ENCODE measurements at places on chromosomes 11 and 22. TPM values are rescaled to one million over a fixed set of nuclear protein-coding genes. Genes with fewer than 3 reads are reported as not detected.
A peak's percentile ranks its signal among the peaks of the same experiment; 100 is the strongest.

The RIC3 gene
- total RNA-seq, result not detected

The FADD gene
- 23.2 TPM for total RNA-seq

The TPCN2 gene
- 12.6 TPM for total RNA-seq

The RTL10 gene
- total RNA-seq, result 15.6 TPM

The TMEM134 gene
- 50.9 TPM for total RNA-seq

The PHOX2A gene
- total RNA-seq, result not detected

The INPPL1 gene
- total RNA-seq, result 226 TPM

The C11orf97 gene
- total RNA-seq, result not detected

- peaks cover 19% of the 10 kb centered on the region for H3K27me3 ChIP-seq
- DNase-seq, result no peak
- no peaks in the 10 kb centered on the region for H3K36me3 ChIP-seq
- H3K4me1 ChIP-seq, result peaks cover 9% of the 10 kb centered on the region
- no peak overlapping the region for H3K4me3 ChIP-seq
- H3K27ac ChIP-seq, result no peak overlapping the region
Measured at GRCh38 chr11:75200051-75200450, 40.5 kb upstream of the TPBGL start.

GRCh38 chr11:111512296-111513239, at the start of gene BTG4:
Gene BTG4 (minus strand): TSS chr11:111512386. CDS start chr11:111498776, 13,610 bp downstream.
- DNase-seq, result no peak
- H3K36me3 ChIP-seq, result peaks cover 5% of the 10 kb centered on the region

GRCh38 chr11:64652586-64653387, 61.8 kb downstream of the SLC22A12 start:
- H3K27ac ChIP-seq, result no peak overlapping the region
- no peak overlapping the region for H3K4me3 ChIP-seq
- no peaks in the 10 kb centered on the region for H3K4me1 ChIP-seq
- H3K27me3 ChIP-seq, result peaks cover 9% of the 10 kb centered on the region

DNA sequence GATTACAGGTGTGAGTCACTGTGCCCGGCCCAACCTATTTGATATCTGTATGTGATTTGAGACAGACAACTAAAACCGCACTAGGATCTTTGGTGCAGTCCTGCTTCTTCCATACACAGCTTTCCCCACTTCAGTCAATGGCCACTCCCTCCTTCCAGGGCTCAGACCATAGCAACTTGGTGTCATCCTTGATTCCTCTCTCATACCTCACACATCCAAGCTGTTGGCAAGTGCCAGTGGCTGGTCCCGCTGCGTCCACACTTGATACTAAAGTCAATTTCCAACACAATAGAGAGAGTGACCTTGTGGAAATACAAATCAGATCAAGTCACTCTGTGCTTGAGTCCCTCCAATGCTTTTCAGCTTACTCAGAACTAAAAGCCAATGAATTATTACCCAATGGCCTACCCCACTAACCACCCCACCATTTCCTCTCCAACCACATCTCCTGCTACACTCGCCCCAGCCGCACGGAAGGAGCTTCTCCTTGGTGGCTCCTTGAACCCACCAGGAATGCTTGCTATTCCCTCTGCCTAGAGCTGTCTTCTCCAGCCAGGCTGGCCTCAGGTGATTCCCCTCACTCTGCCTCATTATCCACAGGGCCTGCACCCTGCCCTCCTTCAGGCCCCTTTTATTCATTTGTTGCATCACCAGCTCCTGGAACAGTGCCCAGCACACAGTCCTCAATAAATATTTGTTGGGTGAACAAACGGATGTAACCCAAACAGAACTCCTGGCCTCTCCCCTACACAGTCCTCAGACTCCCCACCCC, 12.9 kb downstream of the ABTB2 start:
- H3K4me1 ChIP-seq, result peaks cover 70% of the 10 kb centered on the region
- peaks cover 2% of the 10 kb centered on the region for H3K27me3 ChIP-seq
- H3K4me3 ChIP-seq, result no peak overlapping the region
- no peaks in the 10 kb centered on the region for H3K36me3 ChIP-seq
- H3K27ac ChIP-seq, result peak overlapping the region; percentile 67

DNA sequence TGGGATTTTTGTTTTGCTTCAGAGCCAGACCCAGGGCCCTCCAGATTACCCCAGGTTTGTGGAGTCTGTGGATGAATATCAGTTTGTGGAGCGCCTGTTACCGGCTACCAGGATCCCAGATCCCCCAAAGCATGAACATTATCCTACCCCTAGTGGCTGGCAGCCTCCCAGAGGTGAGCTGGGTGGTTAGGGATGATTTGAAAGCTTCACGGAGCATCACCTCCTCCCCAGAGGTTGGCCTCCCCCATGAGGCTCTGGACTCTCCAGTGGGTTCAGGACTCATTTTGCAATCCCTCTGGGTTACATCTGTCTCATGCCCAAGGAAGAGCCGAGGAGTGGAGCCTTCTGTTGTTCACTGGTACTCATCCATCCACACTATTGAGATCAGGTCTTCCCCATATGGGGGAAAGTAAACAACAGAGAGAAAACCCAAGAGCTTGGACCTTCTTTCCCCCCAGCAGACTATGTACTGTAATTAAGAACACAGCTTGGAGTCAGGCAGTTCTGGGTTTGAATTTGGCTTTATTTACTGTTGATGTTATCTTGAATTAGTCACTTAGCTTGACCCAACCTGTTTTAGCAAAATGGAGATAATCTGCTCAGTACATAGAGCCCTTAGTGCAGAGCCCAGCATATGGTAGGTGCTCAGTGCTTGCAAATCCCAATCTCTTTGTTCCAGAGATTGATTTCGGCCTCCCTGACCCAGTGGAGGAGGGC, 2.5 kb downstream of the MRPL49 start:
- peaks cover 8% of the 10 kb centered on the region for H3K36me3 ChIP-seq
- H3K27me3 ChIP-seq, result no peaks in the 10 kb centered on the region
- H3K4me1 ChIP-seq, result peaks cover 34% of the 10 kb centered on the region
- DNase-seq, result peak; percentile 19
- H3K27ac ChIP-seq, result no peak overlapping the region

- peaks cover 12% of the 10 kb centered on the region for H3K4me1 ChIP-seq
- H3K36me3 ChIP-seq, result no peaks in the 10 kb centered on the region
- no peak for DNase-seq
- H3K27ac ChIP-seq, result no peak overlapping the region
Measured at GRCh38 chr11:19506816-19507486, 205.7 kb upstream of the NAV2 start.

DNA sequence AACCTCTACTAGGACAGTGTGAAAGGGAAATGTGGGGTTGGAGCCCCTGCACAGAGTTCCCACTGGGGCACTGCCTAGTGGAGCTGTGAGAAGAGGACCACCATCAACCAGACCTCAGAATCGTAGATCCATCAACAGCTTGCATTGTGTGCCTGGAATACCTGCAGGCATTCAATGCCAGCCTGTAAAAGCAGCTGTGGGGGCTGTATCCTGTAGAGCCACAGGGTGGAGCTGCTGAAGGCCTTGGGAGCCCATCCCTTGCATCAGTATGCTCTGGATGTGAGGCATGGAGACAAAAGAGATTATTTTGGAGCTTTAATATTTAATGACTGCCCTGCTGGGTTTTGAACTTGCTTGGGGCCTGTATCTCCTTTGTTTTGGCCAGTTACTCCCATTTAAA, 46.3 kb downstream of the PGR start:
- no peak overlapping the region for H3K27ac ChIP-seq
- no peak for DNase-seq
- H3K4me1 ChIP-seq, result no peaks in the 10 kb centered on the region
- H3K36me3 ChIP-seq, result no peaks in the 10 kb centered on the region

- no peak for DNase-seq
- no peak overlapping the region for H3K27ac ChIP-seq
- H3K36me3 ChIP-seq, result peaks cover 2% of the 10 kb centered on the region
- H3K27me3 ChIP-seq, result no peaks in the 10 kb centered on the region
Measured at GRCh38 chr11:133930053-133930766, 26.6 kb downstream of the IGSF9B start.

DNA sequence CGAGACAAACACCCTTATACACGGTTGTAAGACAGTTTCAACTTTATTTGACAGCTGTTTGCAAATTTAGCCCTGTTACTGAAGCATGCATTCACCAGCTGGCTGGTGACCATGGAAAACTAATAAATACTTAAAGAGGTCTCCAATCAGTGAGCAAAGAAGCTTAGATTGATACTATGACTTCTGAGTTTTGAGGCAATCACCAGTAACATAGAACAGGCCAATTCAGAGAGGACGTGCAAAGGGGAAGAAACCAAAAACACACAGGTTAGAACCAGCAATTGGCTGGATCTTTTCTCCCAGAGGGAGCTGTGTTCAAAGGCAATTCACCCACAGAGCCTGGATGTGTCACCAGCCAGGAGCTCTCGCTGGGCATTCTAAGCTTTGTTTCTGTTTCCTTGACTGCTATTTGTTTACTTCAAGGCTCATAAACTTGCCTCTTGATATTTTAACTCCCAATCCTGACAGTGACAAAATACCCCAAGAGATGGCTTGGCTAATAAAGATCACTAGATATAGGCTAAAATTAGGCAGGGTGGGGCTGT, 113.6 kb upstream of the MTMR2 start:
- H3K4me3 ChIP-seq, result no peak overlapping the region
- no peaks in the 10 kb centered on the region for H3K27me3 ChIP-seq
- no peak for DNase-seq
- peaks cover 6% of the 10 kb centered on the region for H3K36me3 ChIP-seq
- peaks cover 38% of the 10 kb centered on the region for H3K4me1 ChIP-seq
- H3K27ac ChIP-seq, result peak overlapping the region; percentile 22

- H3K27ac ChIP-seq, result no peak overlapping the region
- no peak for DNase-seq
- H3K27me3 ChIP-seq, result no peaks in the 10 kb centered on the region
- H3K4me3 ChIP-seq, result no peak overlapping the region
- H3K4me1 ChIP-seq, result peaks cover 12% of the 10 kb centered on the region
Measured at GRCh38 chr11:126838779-126839178, 161.8 kb downstream of the KIRREL3 start.

DNA sequence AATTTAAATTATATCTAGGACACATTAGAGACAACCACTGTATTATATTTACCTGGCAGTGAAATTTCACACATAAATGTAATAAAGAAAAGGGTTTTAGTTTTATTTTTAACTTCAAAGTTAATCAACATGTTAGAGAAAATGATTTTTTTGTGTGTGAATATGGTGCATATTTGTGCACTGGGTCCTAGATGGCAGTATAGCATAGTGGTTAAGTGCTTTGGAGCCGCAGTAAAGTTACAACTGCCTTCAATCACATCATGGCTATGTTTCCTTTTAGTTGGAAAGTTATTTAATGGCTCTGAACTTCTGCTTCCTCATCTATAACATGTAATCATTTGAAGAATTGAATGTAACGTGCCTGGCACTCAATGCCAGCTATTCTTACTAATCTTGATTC, 108.9 kb upstream of the DDI1 start:
- DNase-seq, result no peak
- no peak overlapping the region for H3K27ac ChIP-seq
- peaks cover 14% of the 10 kb centered on the region for H3K4me1 ChIP-seq
- H3K36me3 ChIP-seq, result no peaks in the 10 kb centered on the region
- H3K27me3 ChIP-seq, result no peaks in the 10 kb centered on the region

- H3K4me1 ChIP-seq, result peaks cover 12% of the 10 kb centered on the region
- peaks cover 3% of the 10 kb centered on the region for H3K36me3 ChIP-seq
- H3K4me3 ChIP-seq, result peak overlapping the region; percentile 76
- no peak for DNase-seq
- no peak overlapping the region for H3K27ac ChIP-seq
- peaks cover 55% of the 10 kb centered on the region for H3K27me3 ChIP-seq
Measured at GRCh38 chr11:5809122-5809519, 397 bp downstream of the OR52N2 start.

- H3K27me3 ChIP-seq, result peaks cover 5% of the 10 kb centered on the region
- no peak overlapping the region for H3K27ac ChIP-seq
- DNase-seq, result no peak
- peaks cover 30% of the 10 kb centered on the region for H3K4me1 ChIP-seq
Measured at GRCh38 chr11:35567737-35568465, 42.5 kb upstream of the PAMR1 start.

GRCh38 chr22:46085828-46086576, 64.3 kb upstream of the PPARA start:
- peaks cover 68% of the 10 kb centered on the region for H3K4me1 ChIP-seq
- DNase-seq, result peak; percentile 86
- H3K36me3 ChIP-seq, result peaks cover 2% of the 10 kb centered on the region

DNA sequence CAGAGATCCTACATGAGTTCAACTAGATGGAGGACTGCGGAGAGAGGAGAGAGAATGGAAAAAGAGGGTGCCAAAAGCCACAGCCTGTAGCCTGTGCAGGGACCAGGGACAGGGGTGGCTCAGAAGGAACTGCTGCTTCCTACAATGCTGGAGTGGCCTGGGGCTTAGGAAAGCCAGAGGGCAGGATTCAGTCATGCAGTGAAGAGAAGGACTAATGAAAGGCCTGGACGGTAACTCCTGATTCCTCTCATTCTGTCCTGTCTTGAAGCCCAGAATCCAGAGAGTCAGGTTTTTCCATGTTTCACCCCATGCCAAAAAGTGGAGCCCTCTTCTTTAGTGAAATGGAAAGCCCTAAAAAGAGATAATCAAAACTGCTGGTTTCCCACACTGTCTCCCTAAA, 48.4 kb upstream of the INCENP start:
- H3K27ac ChIP-seq, result no peak overlapping the region
- DNase-seq, result no peak
- H3K4me3 ChIP-seq, result no peak overlapping the region
- no peaks in the 10 kb centered on the region for H3K4me1 ChIP-seq
- no peaks in the 10 kb centered on the region for H3K36me3 ChIP-seq

- no peak overlapping the region for H3K27ac ChIP-seq
- no peak for DNase-seq
- peaks cover 3% of the 10 kb centered on the region for H3K4me1 ChIP-seq
- no peaks in the 10 kb centered on the region for H3K36me3 ChIP-seq
- peaks cover 4% of the 10 kb centered on the region for H3K27me3 ChIP-seq
- H3K4me3 ChIP-seq, result no peak overlapping the region
Measured at GRCh38 chr11:103889679-103890078, 146.8 kb upstream of the DDI1 start.

GRCh38 chr11:104967534-104968354, 630 bp downstream of the CASP4 start:
- no peaks in the 10 kb centered on the region for H3K36me3 ChIP-seq
- H3K27ac ChIP-seq, result peak overlapping the region; percentile 20
- H3K4me3 ChIP-seq, result peak overlapping the region; percentile 56

DNA sequence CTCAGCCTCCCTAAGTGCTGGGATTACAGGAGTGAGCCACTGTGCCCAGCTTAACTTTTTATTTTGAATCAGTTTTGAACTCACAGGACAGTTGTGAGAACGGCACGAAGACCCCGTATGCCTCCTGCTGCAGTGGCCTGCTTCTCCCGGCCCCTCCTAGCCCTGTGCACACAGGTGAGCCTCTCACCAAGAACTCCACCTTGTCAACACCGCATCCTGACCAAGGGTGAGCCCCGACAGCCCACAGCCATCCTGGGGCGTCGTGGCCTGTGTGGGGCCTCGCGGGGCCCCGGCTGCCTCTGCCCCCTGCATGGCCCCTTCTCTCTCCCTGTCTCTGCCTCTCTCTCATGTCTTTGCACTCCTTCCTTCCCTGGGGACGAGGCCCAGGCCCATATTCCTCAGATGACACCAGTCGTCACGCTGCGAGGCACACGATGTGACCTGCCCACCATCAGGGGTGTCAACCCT, 38.8 kb downstream of the GNB1L start:
- peaks cover 7% of the 10 kb centered on the region for H3K4me1 ChIP-seq
- H3K27ac ChIP-seq, result no peak overlapping the region
- no peaks in the 10 kb centered on the region for H3K27me3 ChIP-seq
- DNase-seq, result no peak
- H3K36me3 ChIP-seq, result no peaks in the 10 kb centered on the region
- no peak overlapping the region for H3K4me3 ChIP-seq

GRCh38 chr22:44361391-44362126, 48.8 kb upstream of the SHISAL1 start:
- no peaks in the 10 kb centered on the region for H3K36me3 ChIP-seq
- H3K4me3 ChIP-seq, result no peak overlapping the region
- peak; percentile 77 for DNase-seq
- H3K4me1 ChIP-seq, result peaks cover 86% of the 10 kb centered on the region
